Cortex of kidney (tissue), 1 donor: ENCODE measurements at places on chromosomes 7 and 10.

- peak; percentile 10 for DNase-seq
Observed at GRCh38 chr7:29684787-29685650, 121.3 kb upstream of the WIPF3 start.

- DNase-seq: no peak
Observed at GRCh38 chr7:124840435-124840834, 74.8 kb upstream of the GPR37 start.

- no peak for DNase-seq
Observed at GRCh38 chr10:61970182-61971002, 68.9 kb downstream of the ARID5B start.

DNA sequence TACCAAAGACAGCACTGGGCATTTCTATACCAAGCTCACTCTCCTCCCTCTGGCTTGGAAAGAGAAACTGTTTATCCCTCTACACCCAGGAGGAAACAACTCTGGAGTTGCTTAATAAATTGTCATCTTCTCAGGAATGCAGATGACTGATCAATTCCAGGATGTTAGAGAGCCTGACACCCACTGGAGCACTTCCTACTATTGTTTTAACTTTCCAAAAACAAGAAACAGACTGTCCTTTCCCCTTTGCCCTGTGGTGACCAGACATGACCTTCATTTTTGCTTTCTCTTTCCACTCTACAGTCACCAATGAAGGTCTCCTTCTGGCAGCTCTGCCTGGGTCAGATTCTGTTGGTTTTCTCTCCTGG, 19.6 kb downstream of the GIMAP4 start:
- DNase-seq: no peak

GRCh38 chr7:139118805-139119485, 9.4 kb upstream of the ZC3HAV1 start:
- DNase-seq: no peak

DNA sequence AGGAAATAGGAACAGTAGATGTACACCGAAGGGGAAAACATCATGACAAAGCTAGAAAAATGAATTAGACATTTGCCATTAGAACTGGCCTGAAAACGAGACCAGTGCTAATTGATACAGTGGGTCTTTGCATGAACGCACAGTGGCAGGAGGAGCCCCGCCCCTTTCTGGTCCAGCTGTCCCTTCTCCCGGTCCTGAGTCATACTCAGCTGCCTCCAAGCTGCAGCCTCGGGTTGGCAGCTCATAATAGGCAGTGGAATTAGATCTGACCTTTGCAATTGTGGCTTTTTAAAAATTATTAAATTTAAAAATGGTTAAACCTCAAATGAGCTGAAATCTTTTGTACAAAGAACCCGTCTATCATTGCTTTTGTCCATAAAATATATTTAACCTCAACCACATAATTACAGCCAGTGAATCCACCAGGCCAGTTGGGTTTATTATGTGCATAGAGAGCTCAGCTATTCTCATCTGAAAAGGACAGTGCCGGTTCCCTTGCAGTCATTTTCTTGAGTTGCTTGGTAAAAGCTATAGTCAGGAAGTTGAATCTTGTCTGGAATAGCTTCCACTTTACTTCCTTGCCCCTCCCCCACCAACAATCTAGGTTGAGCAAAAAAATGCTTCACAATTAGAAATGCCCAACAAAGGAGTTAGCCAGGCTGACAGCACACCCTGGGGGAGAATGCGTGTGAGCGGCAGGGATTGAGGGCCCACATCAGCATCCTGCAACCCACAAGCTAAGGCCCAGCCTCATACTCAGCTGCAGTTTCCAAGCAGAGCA, 147.1 kb downstream of the BUB3 start:
- DNase-seq: no peak

DNA sequence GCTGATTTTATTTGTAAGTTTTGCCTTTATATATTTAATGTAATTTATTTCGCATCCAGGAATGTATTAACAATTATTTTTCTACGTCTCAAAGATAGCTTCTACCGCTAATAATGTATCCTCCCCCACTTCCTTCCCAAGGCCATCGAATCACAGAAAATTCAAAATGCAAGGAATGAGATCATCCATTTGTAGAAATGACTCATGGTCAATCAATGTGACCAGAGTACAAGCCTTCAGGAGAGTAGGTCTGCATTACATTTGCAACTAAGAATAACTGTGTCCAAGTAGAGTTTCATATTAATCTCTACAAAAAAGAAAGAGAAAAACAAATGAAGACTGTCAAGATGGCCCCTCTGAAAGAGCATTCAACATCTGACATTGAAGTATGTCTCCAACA, 205.9 kb upstream of the PHF14 start:
- DNase-seq: no peak

DNA sequence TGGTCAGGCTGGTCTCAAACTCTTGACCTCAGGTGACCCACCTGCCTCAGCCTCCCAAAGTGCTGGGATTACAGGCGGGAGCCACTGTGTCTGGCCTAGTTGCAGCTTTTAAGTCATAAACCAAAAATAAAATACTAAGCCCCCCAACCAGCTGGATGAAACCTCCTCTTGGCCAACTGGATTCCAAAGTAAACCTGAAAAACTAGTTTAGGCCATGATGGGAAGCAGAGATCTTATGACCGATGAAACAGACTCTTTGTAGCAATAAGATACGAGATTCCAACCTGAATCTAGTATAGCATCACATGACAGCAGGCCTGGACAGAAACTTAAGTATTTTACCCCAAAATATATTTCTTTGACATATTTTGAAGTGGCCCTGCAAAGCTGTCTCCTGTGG, 9.1 kb upstream of the MCM10 start:
- DNase-seq: no peak

DNA sequence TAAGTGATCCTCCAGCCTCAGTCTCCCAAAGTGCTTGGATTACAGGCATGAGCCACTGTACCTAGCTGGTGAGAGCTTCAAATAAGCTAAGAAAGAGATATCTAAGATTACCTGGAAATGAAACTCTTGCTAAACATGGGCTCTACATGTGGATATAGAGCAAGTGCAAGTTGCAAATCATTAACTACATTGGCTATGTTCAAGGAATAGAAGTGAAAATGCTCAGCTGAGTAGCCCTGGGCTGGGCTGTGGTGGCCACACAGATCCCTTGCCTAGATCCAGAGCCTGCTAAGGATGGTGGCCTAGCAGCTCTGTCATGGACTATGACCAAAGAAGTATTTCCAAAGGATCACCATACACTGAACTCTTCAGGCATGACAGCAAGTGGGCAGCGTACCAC, 209.3 kb downstream of the PLXNA4 start:
- no peak for DNase-seq

DNA sequence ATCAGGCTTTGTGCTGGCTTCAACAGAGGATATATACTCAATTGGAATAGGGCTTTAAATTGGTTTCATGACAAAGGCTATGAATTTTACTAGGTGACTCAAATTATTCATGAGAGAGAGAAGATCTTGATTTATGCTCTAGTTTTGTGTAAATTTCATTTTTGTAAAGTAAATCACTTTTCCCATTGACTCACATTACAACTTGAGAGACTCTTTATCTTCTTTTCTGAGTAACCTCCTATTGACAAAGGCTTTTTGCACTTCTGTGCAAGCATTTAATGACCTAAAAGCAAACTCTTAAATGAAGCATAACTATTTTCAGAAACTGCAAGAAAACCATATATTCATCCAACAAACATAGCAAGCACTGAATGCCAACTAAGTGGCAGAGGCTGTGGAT, 98.5 kb upstream of the RHOBTB1 start:
- no peak for DNase-seq

DNA sequence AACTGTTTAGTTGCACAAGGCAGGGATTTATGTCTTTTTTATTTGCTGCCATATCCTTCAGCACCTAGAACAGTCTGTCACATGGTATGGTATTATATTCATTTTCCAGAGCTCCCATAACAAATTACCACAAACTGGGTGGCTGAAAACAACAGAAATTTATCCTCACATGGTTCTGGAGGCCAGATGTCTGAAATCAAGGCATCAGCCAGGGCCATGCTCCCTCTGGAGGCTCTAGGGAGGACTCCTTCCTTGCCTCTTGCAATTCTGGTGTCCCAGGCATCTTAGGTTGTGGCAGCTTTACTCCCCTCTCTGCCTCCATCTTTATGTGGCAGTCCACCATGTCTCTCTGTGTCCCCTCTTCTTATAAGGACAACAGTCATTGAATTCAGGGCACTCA, 43.1 kb downstream of the MET start:
- no peak for DNase-seq

DNA sequence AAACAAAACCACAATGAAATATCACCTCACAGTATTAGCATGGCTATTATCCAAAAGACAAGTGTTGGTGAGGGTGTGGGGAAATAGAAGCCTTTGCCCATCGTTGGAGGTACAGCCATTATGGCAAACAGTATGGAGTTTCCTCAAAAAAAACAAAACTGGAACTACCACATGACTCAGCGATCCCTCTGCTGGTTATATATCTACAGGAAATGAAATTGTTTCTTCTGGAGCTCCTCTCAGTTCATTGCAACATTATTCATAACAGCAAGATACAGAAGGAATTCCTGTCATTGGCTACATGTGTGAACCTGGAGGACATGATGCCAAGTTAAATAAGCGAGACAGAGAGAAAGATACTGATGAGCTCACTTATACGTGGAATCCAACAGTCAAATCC, 2.4 kb upstream of the UBE3C start:
- DNase-seq: no peak

DNA sequence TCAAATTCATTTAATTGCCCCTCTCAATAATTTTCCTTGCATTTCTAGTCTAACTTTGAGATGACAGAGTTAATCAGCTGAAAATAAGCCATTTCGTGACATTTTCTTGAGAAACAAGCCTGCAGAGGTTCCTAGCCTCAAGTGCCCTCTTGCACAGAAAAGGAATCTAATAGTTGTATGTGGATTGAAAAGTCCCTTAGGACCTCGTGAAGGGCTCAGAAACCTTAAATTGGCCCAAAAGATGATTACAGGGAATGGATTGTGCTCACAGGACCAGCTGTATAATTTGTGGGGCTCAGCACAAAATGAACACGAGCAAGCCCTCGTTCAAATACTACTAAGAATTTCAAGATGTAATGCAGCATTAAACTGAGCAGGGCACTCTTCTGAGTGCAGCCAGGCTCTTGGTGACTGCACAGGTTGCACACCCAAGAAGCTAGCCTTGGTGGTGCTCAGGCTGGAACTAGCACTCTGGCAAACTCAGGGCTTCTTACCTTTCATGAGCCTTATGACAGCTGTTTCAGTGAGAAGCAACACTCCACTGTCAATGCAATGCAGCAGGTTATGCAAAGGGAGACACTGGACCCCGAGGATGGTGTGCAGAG, 102.2 kb downstream of the GSAP start:
- DNase-seq: no peak

GRCh38 chr10:70576803-70577517, 25.6 kb downstream of the PRF1 start:
- DNase-seq: no peak

DNA sequence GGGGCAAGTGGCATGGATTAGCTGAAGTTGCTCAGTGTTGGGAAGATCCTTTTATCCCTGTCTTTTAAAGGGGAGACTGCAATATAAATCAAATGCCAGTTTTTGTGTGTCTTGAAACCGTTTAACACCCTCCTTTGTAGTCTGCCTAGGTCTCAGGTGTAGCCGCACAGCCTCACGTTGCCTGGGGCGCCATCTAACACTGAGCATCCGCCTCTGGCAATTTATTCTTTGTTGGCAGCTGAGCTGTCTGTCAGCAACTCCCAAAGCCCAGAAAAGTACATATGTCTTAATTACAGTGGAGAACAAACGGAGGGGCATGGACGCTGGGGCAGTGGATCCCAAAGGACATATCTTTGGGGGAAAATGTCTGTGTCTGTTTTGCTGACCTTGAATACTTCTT, 254.7 kb downstream of the STK31 start:
- no peak for DNase-seq

GRCh38 chr10:30027057-30028005, 32.1 kb downstream of the JCAD start:
- no peak for DNase-seq

GRCh38 chr10:34229917-34230316, 585.2 kb downstream of the PARD3 start:
- DNase-seq: no peak

- DNase-seq: no peak
Observed at GRCh38 chr7:123961771-123962170, 36.7 kb downstream of the SPAM1 start.
